ENCODE measurements at places on chromosomes 5 and 9.

GRCh38 chr5:20102293-20102692 lies 114.3 kb upstream of the CDH18 start:
- no peak for DNase-seq

- DNase-seq, result no peak
Measured at GRCh38 chr5:135851186-135851914, 16.9 kb downstream of the SLC25A48 start.

GRCh38 chr5:64629841-64630240 lies 60.5 kb upstream of the SHISAL2B start:
- no peak for DNase-seq

GRCh38 chr5:150645070-150645700 lies 4.7 kb downstream of the SYNPO start:
- peak; percentile 13 for DNase-seq
